ENCODE measurements at places on chromosomes 16 and 17. TPM values are rescaled to one million over a fixed set of nuclear protein-coding genes. Genes with fewer than 3 reads are reported as not detected.

DNA sequence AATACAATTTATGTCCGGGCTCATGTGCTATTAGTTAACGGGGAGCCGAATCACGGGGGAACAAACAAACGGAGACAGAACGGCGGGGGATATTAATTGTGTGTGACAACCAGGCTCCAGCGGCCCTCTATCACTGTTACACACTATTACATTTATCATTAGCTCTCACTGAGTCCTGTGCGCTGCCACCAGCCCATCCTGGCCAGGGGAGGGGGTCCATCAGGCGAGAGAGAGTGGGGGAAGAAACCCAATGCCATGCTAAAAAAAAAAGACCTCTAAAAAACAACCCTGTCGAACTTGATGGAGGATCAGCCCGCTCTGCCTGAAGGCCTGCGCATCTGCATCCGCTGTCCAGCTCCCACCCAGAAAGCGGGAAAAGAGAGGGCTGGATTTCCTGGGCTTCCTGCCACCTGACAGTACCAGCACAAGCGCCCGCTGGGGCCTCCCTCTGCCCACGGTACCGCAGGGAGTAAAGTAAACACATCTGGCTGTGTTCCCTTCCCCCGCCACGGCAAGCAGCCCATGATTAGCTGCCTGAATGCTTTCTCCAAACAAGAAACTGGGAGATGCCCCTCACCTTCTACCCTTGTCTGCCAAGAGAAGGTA, 41.7 kb downstream of the PIPOX start:
- no peak for DNase-seq

GRCh38 chr17:78697122-78697521, 85.0 kb downstream of the CYTH1 start:
- DNase-seq, result no peak

GRCh38 chr17:77839698-77840512, 118.6 kb upstream of the TNRC6C start:
- DNase-seq, result no peak

The NACA2 gene
- total RNA-seq, result not detected

DNA sequence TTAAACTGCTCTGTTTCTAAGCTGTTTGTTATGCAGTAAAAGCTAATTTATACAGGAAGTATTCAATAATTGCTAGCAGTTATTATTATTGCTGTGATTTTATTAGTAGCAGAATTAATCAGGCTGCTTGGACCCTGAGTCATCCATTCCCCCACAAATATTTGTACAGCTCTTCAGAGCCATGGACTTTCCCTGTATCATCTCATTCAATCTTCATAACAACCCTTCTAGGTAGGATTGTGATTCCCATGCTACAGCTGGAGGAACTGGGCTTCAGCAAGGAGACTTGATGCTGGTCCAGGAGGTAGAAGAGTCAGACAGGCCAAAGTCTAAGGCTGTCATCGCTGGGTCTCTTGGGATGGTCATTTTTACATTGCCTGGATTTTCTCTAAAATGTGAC, 208.3 kb downstream of the C16orf95 start:
- no peak for DNase-seq

The PYY gene
- total RNA-seq, result 0.52 TPM

The ARHGAP23 gene
- 41.0 TPM for total RNA-seq

The PYDC1 gene
- total RNA-seq, result not detected

- DNase-seq, result no peak
These were observed 4.5 kb upstream of the SLC4A1 start for GRCh38 chr17:44272321-44272951.

DNA sequence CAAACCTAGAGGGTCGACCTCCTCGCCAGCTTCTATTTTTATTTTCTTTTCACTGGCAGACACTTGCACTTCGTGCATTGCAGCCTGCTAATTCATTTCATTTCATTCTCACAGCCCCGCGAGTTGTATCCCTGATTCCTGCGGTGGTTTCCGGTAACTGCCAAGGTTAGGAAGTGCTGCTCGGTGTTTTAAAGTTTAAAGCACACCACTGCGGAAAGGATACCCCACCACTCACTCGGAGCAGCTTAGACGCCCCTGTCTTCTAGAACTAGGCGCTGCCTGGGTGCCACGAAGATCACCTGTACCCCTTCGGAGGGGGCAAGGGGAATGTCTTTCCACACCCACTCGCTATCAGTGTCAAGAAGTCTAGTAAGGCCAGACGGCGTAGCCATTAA, 509 bp downstream of the CNEP1R1 start:
- no peak for DNase-seq

The PRDM7 gene
- 0.07 TPM for total RNA-seq

The DYNC1LI2 gene
- total RNA-seq, result 92.8 TPM

The AANAT gene
- total RNA-seq, result not detected

GRCh38 chr16:51834133-51834532, 683.1 kb upstream of the SALL1 start:
- DNase-seq, result no peak

DNA sequence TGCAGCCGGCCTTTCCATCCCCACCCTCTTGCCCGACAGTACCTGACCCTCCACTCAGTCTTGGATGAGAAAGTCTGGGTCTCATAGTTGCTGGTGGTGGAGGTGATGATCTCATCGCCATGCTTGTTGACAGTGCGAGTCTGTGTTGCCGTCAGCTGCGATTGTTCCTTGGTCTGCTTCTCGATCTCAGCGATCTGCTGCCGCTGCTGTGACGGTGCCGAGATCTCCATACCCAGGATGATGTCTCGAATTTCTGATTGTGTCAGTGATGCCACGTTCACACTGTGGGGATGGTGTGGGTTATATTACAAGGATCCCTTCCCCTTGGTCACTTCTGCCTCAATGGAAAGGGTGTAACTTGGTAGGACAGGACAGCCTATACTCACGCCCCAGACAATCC, 4.1 kb upstream of the RILP start:
- no peak for DNase-seq

DNA sequence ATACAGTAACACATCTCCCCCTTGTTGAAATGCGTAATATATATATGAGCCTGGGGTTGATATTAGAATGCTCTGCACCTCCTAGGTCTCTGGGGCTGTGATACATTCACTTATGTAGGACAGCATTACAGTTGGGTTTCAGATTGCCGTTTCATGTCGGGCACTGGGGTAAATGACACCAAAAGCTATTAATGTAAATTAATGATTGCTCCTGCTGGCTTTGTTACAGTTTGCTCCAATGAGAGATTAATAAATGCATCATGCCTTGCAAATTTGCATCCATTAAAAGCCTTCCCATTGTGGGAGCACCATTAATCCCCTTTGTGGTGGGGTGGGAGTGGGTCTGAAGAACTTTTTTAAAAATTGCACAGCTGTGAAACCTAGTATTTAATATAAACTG, 584.4 kb upstream of the EEF2KMT start:
- DNase-seq, result no peak

The TPSAB1 gene
- 0.25 TPM for total RNA-seq

Measured in HCT116 (cell line).